ENCODE measurements at places on chromosomes 2 and 18.

DNA sequence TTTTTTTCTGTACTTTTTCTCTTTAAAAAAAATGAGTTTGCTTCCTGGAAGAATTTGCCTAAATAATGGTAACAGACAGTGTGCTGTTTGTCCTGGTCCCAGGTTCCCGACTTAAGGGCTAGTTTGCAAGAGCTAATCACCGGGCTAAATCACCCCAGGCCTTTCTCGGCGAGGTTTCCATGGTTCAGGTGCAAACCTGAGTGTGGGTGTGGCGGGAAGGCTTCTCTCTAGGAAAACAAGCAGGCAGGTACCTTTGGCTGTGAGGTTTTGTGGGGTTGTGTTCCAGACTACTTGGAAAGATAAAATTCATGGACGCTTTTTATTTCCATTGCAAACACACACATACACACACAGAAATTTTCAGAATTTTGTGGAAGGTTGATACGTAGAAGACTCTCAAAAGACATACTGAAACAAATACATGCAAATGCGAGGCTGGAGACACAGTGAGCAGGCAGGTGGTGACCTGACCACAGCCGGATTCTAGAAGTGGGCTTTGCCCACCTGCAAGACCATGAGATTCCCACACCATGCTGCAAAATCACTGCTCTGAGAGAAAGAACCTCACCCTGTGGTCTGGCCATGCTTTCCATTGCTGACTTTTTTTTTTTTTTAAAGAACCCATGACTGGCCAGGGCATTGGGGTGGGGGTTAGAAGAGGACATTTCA lies 815 bp downstream of the CNDP1 start:
- DNase-seq = no peak

DNA sequence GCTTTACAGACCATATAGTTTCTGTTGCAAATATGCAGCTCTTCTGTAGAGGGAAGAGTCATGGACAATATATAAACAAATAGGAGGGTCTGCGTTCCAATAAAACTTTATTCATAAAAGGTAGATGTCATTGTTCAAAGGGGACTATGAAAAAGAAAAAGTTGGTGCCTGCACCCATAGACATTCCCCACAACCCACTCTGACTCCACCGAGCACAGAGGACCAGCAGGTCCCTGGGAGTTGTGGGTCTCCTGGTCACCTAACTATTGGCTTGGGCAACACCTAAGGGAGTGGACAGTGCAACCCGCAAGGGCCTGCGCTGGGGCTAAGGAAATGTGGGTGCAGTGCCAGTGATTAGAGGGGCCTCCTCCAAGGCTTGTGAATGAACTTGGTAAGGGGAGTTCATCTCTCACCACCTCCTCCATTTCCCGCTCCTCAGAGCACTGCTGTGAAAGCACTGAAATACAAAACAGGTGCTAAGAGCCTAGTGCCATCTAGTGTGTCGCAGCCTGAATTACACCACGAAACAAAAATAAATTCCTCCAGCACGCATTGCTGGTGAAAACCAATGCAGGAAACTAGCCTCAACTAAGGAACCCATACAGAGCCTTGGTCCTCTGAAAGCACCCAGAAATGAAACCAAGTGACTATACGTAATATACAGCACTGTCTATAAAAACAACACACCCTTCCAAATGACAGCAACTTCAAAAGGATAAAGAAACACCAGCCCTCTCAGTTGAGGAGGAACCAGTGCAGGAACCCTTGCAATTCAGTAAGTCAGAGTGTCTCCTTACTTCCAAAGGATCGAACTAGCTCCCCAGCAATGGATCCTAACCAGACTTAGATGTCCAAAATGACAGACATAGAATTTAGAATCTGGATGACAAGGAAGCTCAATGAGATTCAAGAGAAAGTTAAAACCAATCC lies 166.6 kb downstream of the RNF144A start:
- no peak for DNase-seq

DNA sequence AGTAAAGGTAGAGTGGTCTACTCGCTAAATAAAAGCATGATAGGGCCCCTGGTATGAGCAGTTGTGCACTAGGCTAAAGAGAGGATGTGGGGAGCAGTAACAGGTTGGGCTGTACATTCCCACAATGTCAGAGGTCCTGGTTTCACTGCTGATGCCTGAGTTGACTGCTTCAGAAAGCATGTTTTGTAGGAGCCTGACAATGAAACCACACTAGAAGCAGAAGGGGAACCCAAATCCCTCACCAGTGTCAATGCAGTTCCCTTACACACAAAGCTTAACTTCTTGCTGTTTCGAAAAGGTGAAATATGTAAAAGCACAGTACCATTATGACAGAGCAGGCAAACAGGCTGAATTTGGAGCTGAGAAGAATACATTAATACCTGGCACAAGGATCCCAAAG lies 291.7 kb upstream of the KYNU start:
- no peak for DNase-seq

GRCh38 chr2:74162951-74163350 lies 15.2 kb upstream of the BOLA3 start:
- no peak for DNase-seq

DNA sequence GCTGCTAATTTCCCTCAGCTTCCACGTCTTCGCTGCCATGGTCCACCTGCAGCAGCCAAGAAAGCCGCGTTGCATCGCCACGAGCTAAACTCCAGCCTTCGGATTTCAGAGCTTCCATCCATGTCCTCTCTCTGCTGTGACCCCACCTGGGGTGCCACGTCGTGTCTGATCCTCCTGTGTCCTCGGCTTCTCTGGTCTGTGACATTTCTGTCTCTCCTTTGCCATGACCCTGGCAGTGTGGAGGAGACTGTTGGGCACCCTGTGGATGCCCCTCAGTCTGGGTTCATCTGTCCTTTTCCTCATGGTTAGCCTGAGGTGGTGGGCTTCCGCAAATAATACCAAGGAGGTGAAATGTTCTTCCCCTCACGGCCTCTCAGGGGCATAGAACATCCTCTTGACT lies 106.8 kb downstream of the RTP5 start:
- no peak for DNase-seq

DNA sequence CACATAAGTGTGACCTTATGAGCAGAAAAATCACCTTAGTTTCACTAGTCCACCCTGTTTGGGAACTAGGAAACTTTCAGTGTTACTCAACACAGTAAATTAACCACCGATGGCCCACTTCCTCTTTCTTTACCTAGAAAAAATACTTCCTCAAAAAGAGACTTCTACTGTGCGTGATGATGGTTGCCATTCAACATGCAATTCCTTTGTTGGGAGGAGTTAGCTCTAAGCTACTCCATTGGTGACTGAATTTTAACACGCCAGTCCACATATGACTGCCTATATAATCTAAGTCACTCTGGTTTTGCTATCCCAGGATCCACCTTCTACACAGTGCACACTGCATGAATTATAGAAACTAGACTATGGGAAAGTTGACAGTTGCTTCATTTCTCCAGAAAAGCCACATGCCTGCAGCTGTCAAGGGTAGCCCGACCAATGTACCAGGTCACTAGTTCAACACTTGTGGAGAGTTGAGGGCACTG lies 47.8 kb upstream of the REG3G start:
- no peak for DNase-seq

DNA sequence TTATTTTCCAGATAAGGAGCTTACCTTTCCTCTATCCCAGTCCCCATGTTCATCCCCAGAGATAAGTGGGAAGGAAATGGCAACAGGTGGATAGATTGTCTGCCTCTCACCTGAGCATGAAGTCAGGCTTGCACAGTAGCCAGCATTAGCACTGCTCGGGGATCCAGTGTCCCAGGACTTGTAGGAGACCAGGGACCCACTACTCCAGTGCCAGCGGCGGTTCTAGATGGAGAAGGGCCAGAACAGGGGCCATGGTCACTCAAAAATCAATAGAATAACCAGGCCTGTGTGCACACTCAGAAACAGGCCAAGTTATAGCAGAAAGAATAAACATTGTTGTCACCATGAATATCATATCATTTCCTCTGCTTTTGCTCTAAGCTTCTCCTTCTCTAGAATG lies 2.4 kb downstream of the REG1B start:
- DNase-seq = no peak

DNA sequence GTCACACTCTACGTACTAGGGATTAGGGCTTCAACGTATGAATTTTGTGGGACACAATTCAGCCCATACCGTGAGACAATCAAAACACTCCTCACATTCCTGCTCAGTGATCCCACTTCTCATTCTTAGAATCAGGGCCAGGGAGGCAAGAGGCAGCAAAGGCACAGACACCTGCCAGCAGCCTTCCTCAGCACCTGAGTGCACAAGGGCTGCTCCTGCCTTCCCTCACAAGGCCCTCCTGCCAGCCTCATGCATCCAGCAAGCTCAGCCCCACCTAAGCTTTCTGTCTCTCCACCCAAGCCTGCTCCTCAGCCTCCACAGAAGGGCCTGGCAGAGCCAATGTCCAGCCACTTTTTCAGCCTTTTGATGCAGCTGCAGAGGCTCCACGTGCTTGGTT lies 141.6 kb downstream of the SP3 start:
- no peak for DNase-seq

DNA sequence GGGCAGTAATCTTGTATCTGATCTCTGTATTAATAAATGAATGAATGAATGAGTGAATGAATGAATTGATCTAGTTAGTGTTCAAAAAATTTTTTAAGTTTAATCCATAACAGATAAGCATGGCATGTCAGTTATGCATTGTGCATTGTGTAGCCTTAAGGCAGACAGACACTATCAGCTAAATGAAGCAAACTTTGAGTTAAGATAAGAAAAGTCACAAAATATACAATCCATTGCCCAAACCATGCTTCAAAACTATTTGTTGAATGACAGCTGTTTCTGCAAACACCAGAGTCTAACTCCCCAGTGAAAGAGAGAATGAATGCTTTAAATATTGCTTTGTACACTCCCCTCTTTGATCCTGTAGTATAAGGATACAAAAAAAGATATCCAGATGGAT lies 314.3 kb upstream of the ETAA1 start:
- DNase-seq = no peak

DNA sequence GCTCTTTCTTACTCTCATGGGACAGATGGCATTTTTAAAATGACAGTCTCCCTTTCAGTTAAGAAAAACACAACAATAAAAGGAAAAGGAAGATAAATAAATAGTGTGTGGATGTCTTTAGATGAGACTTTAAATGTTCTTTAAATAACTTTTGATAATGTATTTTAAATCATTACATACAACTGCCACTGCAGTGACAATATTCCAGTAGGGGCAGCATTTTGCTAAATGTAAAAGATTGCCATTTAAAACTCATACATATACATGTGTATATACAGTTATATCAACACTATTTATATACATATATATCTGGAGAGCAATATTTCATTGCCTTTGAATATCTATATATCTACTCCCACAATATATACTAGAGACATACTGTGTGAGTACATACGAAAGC lies 90.7 kb downstream of the INO80D start:
- no peak for DNase-seq

- DNase-seq = no peak
These were observed 376.5 kb upstream of the KLHL29 start for GRCh38 chr2:23008440-23008839.

DNA sequence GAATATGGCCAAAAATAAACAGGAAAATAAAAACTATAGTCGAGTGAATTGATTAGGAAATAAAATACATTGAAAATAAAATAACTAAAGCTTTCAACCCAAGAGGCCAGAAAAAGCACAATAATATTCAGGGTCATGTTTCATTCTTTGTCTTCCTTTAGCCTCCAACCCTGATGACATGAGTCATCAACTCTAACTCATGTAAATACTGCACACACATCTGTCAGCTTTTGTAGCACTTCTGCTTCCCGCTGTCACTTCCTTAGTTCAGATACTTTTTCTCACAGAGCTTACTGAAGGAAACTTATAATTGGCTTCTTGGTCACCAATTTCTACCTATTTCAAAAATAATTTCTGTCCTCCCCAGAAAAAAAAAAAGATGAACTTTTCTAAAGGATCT lies 112.8 kb downstream of the UPP2 start:
- no peak for DNase-seq

DNA sequence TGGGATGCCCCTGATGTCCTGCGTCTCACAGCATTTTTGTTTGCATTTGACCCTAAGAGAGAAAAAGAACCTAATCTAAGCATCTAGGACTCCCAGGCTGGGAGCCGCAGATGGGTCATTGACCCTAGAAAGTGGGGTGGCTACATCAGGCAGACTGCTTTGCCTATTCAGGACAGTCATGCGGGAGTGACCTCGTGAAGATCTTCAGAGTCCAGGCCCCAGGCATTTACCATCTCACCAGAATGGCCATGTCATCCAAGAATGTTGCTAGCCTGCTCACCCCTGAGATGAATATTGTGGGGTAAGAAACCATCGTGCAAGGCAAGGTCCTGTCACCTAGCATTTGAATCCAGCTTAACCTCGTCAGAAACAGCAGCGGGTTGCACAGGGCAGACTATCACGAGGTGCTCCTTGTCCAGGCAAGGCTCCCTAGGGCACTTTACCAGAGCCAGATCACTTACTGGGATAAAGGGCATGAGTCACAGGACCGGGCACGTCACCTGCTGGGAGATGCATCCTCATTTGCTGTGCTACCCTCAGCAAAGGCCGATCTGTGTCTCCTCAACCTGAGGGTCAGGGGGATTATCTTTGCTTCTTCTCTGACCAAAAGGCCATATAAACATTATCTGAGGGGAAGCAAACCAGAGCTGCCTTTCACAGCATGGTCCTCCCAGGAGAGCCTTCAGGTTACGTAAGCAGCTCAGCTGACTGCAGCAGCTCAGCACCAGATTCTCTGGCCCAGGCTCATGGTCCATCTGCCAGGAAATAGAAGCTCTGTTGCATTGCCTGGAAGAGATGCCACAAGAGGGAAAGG lies 162.3 kb downstream of the ACKR3 start:
- no peak for DNase-seq

GRCh38 chr2:96882906-96883305 lies 13.0 kb upstream of the SEMA4C start:
- DNase-seq = no peak

- DNase-seq = no peak
These were observed 8.9 kb downstream of the STAM2 start for GRCh38 chr2:152166633-152167032.

GRCh38 chr18:8413189-8413588 lies 196.0 kb upstream of the RAB12 start:
- DNase-seq = no peak

GRCh38 chr2:11692966-11693521 lies 23.0 kb upstream of the NTSR2 start:
- peak; percentile 14 for DNase-seq

DNA sequence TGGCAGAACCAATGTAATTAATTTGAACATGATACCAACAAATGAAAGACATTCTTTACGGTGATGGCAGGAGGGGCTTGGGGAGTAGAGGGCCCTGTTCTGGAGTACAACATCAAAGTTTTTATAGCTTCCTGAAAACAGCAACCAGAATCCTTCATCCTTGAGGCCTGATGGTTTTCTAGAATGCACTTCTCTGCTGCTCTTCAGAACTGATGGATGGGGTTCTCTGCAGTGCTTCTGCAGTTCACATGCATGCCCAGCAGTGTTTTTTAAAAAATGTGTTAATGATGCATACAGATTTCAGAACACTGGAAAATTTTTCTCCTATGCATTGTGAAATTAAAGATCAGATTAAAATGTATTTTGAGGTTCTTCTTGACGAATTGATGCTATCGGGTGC lies 2.5 kb downstream of the LTBP1 start:
- no peak for DNase-seq

DNA sequence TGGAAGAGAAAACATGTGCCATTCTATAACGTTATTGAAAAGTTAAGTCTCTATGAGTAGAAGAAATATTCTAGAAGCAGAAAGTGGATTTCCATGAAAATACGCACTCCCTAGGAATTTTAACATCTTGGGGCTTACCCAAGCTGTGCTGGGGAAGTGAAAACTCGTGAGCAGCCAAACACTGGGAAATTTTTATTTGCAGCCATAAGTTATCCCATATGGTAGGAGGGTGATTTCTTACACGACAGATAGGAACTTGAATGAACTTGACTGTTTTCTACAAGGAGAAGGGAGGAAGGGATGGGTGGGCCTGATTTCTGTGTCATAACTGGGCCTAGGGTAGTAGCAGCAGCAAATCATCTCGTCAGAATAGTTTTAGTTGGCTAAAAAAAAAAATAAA lies 272.6 kb downstream of the ETAA1 start:
- DNase-seq = no peak

Data from activated naive CD4-positive, alpha-beta T cell (primary cell).